ENCODE measurements at places on chromosomes 12 and 14.

- DNase-seq: no peak
Measured at GRCh38 chr12:85829391-85829790, 6.8 kb downstream of the RASSF9 start.

- no peak for DNase-seq
Measured at GRCh38 chr12:3493859-3494176, 2.8 kb downstream of the PRMT8 start.

- DNase-seq: no peak
Measured at GRCh38 chr14:55955175-55955574, 163.0 kb upstream of the PELI2 start.

DNA sequence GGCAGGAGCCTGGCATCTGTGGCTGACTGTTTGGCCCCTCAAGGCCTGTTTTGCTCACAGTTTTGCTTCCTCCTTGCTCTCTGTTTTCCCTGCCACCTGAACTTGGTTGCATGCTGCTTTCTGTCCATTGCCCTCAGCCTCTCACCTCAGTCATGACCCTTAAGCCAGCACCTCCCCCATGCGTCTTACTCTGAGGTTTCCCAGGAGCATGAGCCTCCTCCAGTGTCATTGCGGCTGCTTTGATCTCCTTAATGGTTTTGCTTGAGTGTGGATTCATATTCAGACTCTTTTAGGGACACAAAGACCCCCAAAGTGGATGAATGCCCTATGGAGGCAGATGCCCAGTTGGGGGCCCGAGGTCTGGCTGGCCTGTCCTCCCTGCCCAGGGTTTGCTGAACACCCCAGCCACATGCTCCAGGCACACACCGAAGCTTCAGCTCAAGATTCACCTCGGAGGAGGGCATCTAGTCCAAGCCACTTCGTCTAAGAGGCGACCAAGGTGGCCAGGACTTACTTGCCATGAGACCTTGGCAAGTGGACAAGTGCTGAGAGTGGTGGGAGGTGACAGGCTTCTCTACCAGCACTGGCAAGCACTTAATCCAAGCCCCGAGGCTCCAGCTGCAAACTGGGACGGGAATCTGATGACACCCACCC lies 95.4 kb upstream of the DIO3 start:
- DNase-seq: no peak

GRCh38 chr12:103851127-103851526 lies 10.1 kb upstream of the NT5DC3 start:
- DNase-seq: no peak

GRCh38 chr14:59130462-59130861 lies 58.0 kb upstream of the DAAM1 start:
- DNase-seq: no peak

- no peak for DNase-seq
Measured at GRCh38 chr12:124311292-124312109, 16.6 kb downstream of the RFLNA start.

GRCh38 chr12:127555071-127555470 lies 711.9 kb upstream of the TMEM132C start:
- no peak for DNase-seq

DNA sequence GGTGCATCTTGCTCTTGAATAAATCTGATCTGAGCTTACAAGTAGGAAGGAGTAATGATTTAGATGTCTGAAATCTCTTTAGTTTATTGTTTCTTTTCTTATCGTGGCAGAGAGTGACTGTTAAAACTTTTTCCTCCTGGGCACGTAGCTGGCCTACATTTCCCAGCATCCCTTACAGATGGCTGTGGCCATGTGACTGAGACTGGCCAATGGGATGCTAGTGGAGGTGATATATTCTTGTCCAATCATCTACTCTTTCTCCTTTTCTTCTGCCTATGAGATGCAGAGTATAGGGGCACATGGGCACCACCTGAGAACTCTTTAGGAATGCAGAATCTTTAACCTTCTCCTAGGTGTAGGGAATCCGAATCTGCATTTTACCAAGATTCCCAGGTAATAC lies 237.3 kb downstream of the RGS6 start:
- DNase-seq: no peak

DNA sequence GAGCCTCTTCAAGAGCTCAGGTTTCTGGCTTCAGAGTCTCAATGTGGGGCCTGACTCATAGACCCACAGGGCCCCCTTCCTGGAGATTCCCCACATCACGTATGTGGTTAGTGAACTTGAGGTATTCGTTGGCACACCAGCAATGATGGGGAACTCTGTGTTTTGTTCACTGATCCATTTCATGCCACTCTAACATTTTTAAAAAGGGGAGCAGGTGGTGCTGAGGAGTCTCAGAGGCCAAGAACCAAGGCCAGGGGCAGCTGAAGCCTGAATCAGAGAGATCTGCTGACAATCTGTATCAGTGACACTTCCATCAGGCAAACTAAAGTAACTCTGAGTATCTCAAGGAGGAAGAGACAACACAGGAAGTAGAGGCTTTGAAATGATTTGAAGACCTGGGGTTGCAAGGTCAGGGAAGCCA lies 323.4 kb downstream of the VRK1 start:
- DNase-seq: no peak

GRCh38 chr12:10466311-10466710 lies 13.1 kb upstream of the KLRC1 start:
- DNase-seq: no peak

- no peak for DNase-seq
Measured at GRCh38 chr12:19382563-19382962, 56.7 kb upstream of the AEBP2 start.

- no peak for DNase-seq
Measured at GRCh38 chr12:54159589-54159988, 29.2 kb downstream of the SMUG1 start.

All from CD14-positive monocyte (primary cell).